ENCODE measurements at places on chromosomes 1 and 21.

DNA sequence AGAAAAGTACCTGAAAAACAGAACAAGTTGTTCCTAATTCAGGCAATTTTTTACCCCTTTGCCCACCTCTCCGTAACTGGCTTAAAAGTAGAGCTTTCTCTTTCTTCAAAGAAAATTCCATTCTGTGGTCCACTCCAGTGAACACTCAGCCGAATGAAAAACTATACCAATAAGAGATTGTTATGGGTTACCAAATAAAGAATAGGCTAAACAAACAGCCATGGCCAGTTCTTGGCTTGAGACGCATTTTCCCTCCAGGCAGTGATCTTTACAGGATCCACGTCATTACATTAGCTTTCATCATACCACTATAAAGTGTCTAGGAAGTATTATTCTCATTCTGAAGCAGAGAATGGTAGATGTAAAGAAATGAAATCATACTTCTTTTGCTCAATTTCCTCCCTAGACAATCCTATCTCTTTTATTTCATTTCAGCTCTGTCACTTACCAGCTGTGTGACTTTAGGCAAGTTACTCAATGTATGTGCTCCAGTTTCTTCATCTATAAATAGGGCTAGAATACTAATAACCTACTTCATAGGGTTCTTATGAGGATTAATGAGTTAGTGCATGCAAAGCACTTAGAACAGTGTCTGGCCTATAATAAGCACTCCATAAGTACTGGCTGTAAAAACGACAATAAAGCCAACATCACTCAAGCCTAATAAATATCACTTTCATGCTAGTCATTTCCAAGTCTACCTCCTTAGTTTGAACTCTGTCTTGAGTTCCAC, 26.5 kb upstream of the TRIM45 start:
- DNase-seq: no peak

DNA sequence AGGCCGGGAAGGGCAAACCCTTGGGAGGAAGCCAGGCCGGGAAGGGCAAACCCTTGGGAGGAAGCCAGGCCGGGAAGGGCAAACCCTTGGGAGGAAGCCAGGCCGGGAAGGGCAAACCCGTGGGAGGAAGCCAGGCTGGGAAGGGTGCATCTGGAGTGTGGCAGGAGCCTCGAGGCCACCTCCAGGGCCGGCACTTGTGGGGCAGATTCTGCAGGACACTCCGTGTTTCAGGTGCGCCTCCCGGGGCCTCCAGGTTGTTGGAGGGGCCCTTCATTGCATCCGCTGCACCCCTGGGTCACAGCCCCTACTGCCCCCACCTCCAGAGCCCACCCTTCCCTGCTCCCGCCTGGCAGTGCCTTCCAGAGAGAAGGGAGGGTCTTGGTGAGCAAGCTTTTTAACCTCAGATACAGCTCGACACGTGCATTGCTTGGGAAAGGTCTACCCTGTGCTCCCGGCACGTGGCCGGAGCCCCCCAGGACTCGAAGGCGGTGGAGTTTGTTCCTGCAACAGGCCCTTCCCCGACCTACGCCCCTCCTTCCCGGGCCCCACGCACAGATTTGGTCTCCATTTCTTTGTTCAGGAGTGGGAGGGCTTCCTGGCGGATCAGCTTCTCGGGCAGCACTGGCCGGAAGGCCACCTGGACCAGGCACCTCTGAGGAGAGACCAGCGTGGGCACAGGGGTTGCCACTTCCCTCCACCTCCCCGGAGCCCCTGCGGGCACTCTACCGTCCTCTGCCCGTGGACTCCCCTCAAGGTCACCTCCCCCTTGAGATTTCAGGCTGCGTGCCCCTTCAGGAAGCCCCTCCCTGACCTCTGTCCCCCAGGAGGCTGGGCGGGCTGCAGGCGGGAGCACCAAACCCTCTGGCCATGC, 9.4 kb upstream of the TMEM52 start:
- DNase-seq: no peak

- no peak for DNase-seq
Observed at GRCh38 chr1:91502672-91503184, 2.1 kb downstream of the CDC7 start.

DNA sequence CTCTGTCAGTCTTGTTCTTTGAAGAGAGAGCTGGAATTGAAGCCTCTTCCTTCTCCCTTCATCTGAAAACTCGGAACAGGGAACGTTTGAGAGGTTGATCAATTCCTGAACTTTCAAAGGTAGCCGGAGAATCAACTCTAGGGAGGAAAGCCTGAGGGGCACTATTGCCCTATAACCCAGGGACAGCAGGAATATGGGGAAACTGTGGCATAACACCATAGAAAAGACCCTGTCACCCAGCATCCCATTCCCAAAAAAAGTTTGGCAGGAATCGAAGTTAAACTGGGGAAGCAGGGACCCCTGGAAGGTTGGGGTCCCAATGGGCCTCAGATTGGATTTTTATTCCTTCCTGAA, 5.1 kb upstream of the NHLH1 start:
- DNase-seq: no peak

GRCh38 chr1:67211589-67212563, 45.6 kb downstream of the IL23R start:
- DNase-seq: no peak

DNA sequence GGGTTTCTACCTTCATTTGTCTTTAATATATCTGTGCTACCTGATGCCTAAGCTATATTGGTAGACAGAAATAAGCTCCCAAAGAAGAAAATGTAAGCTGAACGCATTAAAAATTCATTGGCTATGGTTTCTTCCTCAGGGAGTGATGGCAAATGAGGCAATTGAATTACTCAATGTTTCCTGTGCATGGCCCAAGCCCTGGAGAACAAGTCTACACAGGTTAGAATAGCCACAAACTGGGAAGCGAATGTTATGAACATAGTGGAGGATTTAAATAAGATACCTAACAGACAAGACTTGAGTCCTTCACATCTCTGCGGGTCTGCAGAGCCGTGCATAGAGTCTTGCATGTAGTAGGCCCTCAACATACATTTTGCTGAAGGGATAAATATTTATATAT, 350.3 kb downstream of the RWDD3 start:
- DNase-seq: no peak

DNA sequence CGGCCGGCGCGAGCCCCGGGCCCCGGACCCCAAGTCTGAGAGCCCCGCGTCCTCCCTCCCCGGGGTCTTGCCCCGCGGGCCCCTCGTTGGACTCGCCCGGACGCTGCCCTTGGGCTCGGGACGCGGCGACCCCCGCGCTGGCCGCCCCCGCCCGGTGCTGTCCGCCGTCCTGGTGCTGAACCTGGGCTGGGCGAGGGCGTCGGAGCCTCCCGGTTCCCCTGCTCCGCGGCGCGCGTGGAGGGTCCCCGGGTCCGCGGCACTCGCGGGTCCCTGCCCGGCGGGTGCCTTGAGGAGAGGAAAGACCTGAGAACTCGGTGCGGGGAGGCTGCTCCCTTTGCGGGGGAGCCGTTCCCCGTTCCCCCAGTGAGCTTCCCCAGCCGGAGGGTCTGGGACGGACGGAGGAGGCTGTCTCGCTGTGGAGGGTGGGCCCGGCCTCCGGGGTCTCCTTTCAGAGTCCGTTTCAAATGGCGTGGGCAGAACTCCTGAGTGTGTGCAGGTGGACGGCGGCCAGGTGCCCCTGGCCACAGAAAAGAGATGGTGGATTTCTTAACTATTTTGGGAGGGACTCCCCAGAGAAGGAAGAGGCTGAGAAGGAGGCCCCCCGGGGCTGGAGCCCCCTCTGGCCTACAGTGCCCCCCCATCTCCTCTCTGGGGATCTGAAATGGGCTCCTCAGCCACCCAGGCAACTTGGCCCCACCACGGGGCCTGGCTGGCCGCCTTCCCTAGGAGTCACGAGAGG, 595 bp downstream of the GABRD start:
- DNase-seq: no peak

- DNase-seq: no peak
Observed at GRCh38 chr1:69533343-69533742, 34.4 kb upstream of the LRRC7 start.

GRCh38 chr1:116154536-116154935, 43.3 kb downstream of the MAB21L3 start:
- DNase-seq: no peak

DNA sequence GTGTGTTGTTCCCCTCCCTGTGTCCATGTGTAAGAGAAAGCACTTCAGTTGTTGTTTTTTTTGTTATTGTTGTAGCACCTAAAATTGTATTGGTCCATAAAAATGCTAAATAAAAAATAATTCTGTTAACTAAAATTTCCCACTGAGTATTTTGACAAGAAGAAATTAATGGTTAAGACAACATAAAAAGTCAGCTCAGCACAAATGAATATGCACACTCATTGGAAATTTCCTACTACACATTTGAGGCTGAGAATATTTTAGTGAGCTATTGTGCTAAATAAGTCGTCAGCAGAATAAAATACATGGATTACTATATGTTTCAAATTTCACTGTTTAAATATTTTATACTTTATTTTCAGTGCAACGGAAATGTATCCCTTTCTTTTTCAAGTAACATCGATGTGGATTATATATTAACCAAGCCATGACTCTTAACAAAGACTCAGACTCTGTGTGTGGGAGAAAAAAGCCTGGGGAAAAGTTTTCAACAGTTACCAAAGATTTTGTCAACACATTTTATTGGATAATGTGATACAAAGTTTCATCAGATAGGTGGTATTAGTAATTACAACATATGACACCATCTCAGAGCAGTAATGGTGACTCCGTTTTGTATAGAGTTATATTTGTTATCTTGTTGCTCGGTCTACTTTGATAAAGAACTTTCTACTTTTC, 63.4 kb downstream of the LYPLAL1 start:
- no peak for DNase-seq

DNA sequence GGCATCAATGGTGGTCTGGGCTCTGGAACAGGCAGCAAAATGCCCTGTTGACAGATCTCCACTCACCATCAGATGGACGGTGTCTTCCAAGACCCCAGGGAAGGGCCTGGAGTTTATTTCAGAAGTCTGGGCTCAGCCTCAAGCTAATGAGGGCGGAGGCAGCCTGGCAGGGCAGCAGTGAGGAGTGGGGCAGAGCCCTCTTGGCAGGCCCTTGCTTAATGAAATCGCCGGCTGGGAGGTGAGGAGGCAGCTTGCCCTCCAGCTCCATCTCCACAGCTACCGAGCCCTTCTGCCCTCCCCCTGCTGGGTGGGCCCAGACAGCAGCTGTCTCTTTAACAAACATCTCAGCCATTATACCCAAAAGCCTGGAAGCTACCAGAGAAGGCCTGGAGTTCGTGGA, 22.0 kb upstream of the GRIK3 start:
- DNase-seq: no peak

GRCh38 chr1:77874804-77875445, 13.5 kb upstream of the NEXN start:
- DNase-seq: no peak

DNA sequence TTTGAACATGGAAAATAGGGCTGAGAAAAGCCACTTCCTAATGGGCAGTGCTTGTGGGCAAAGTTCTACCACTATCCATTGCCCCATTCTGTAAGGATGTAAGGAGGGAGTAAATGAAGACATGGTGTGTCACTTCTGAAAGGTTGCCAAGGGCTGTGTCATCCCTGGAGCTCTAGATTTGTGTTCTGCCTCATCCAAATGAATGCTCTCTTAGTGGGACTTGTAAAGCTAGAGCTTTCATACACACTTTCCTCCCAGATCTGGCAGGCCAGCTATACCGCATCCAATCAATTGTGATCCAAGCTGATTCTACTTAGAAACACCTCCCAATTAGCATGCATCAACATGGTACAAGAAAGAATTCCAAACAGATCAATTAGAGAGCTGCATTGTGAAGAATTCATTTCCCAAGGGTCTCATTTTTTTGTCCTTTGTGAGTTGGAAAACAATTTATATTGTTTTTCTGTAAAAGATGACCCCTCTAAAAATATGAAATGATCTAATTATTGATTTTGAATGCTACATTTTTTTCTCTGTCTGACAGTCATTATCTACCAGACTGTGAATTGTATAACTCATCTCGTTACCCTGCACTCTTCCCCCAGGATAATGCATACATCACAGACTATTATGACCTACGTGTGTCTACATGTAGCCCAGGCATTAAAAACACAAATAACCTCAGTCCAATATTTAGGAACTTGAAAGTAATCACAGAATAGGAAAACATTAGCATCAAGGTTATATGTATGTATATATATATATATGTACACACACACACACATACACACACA, 117.1 kb upstream of the DUSP10 start:
- DNase-seq: no peak

DNA sequence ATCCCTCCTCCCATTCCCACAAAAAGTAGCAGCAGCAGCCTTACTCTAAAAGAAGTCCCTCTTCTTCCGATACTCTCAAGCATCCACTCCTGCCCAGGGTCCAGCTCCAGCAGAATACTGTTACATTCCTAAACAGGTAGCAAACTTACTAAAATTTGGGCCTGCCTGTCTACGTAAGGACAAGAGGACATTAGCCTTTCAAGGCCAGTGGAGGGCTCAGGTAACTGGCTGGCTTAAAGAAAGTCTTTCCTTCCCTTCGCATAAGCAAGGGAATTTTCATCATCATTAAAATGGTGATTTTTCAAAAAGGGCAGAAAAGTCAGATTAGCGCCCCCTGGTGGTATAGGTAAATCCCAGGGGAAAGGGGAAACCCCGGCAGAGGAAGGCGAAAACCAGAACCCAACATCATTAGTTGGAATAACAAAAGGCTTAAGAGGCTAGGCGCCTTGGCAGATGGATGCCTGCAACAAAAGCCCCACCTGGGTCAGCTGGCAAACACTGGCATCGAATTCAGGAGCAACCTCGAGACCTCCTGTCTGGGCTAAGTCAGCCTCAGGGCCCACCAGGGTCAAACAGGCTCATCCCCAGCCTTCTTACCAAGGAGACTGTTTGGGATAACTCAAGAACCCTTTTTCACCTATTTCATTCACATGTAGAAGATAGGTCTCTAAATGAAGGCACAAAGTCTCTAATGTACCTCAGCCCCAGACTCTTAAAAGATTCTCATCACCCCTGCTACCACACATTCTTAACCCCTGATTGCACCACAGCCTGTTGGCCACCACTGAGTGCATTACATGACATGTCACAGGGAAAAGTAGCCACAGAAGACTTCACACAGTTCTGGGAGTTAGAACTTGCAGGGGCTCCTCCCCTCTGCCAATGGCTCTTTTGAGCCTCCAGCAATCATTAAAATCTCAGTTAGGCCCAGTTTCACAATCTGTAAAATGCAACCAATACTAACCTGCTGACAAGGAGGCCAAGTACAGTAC, 36.7 kb downstream of the ERI3 start:
- peak; percentile 36 for DNase-seq

Measured in CD14-positive monocyte (primary cell).